Activated CD4-positive, CD25-positive, alpha-beta regulatory T cell (primary cell): ENCODE measurements at places on chromosomes 1 and 21.

- DNase-seq: no peak
Measured at GRCh38 chr1:83026745-83027144, 972.2 kb downstream of the TTLL7 start.

GRCh38 chr21:32456497-32456918 is 44.0 kb downstream of the EVA1C start:
- no peak for DNase-seq

GRCh38 chr1:89065079-89065868 is at the start of gene GBP1:
TSS of gene GBP1 (minus strand) at chr1:89065208. CDS start at chr1:89063234, 1,974 bp downstream.
- DNase-seq: no peak

- no peak for DNase-seq
Measured at GRCh38 chr1:197924516-197925123, 7.4 kb downstream of the LHX9 start.

DNA sequence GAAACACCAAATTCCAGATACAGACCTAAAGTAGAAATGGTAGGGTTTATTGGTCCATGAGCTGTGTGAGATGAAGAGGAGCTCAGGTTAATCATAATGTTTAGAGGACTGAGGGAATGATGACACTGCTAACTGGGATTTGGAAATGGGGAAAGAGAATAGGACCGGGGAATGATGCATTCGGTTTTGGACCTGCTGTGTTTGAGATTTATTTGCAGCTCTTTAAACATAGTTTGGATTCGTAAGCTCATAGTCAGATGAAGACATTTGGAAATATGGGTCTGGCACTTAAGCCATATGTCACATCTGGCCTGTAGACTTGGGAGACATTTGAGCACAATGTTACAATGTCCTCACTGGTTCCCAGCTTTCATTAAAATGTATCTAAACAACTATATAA is 127.9 kb upstream of the DUSP10 start:
- DNase-seq: no peak

GRCh38 chr1:82515650-82516049 is 714.9 kb downstream of the ADGRL2 start:
- DNase-seq: no peak

GRCh38 chr1:106944721-106945120 is 111.8 kb upstream of the PRMT6 start:
- DNase-seq: no peak

- DNase-seq: no peak
Measured at GRCh38 chr21:39430457-39430856, 15.1 kb downstream of the LCA5L start.

DNA sequence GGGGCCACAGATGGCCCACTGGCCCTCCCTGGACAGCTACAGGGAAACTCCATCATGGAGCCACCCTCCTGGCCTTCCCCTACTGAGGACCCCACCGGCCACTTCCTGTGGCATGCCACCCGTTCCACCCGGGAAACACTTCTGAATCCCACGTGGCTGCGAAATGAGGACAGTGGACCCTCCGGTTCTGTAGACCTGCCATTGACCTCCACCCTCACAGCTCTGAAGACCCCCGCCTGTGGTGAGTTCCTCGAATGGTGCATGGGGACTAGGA is 40.3 kb downstream of the UMODL1 start:
- DNase-seq: no peak

- DNase-seq: no peak
Measured at GRCh38 chr21:29300807-29301138, 2.1 kb downstream of the BACH1 start.
